ENCODE measurements at places on chromosomes 3 and 15. TPM values are rescaled to one million over a fixed set of nuclear protein-coding genes. Genes with fewer than 3 reads are reported as not detected.

CSPG5 gene
- total RNA-seq: 0.30 TPM

DNAJC13 gene
- 62.7 TPM for total RNA-seq

CXCR6 gene
- total RNA-seq: not detected

CTXND1 gene
- not detected for total RNA-seq

SCG3 gene
- total RNA-seq: not detected

TRIM69 gene
- total RNA-seq: 10.2 TPM

CAMP gene
- total RNA-seq: not detected

COL8A1 gene
- 197 TPM for total RNA-seq

KLHL40 gene
- total RNA-seq: not detected

SLC22A14 gene
- 0.59 TPM for total RNA-seq

CDHR4 gene
- total RNA-seq: not detected

MKRN2OS gene
- not detected for total RNA-seq

KCNAB1 gene
- total RNA-seq: 3.5 TPM

IL5RA gene
- not detected for total RNA-seq

IGF2BP2 gene
- total RNA-seq: 82.7 TPM

CLSTN2 gene
- total RNA-seq: 5.9 TPM

DZIP3 gene
- 14.2 TPM for total RNA-seq

SLC30A4 gene
- total RNA-seq: 15.1 TPM

NOX5 gene
- total RNA-seq: 0.30 TPM

SLC22A13 gene
- total RNA-seq: 1.6 TPM

POMGNT2 gene
- total RNA-seq: 12.2 TPM

FOXB1 gene
- not detected for total RNA-seq

PTH1R gene
- not detected for total RNA-seq

AGBL1 gene
- not detected for total RNA-seq

LMCD1 gene
- total RNA-seq: 175 TPM

CFAP92 gene
- total RNA-seq: 0.05 TPM

MYZAP gene
- under 0.01 TPM for total RNA-seq

Measured in smooth muscle cell of the umbilical artery (primary cell).